ENCODE measurements at places on chromosomes 3 and 15.

- DNase-seq = peak; percentile 92
Observed at GRCh38 chr3:51999846-52000245, 4.2 kb upstream of the RPL29 start.

GRCh38 chr3:30059240-30059639, 547.2 kb upstream of the TGFBR2 start:
- no peak for DNase-seq

GRCh38 chr3:188926111-188926510, 245.7 kb upstream of the TPRG1 start:
- no peak for DNase-seq

- no peak for DNase-seq
Observed at GRCh38 chr3:37731895-37732294, 129.8 kb upstream of the CTDSPL start.

DNA sequence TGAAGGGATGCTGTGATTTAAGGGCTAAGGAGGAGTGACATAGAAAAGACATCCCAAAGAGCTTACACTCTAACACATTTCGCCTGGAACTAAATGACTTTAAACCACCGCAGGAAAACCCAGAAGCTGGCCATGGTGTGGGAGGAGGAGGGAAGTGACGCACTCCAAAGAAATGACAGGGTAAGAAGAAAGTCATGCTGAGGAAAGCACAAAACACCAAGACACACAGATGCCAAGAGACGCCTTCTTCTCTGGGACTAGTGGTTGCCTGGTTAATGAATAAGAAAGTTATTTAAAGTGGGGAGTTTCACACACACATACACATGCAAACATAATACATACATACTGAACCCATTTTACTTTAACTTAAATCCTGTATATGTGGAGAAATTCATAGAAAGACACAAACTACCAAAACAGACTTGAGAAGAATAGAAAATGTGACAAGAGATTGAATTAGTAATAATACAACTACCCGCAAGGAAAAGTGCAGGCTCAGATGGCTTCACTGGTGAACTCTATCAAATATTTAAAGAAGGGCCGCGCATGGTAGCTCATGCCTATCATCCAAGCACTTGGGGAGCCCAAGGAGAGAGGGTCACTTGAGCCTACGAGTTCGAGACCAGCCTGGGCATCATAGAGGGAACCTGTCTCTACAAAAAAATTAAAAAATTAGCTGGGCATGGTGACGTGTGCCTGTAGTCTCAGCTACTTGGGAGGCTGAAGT, 125.5 kb downstream of the NSMCE3 start:
- DNase-seq = no peak

- DNase-seq = peak; percentile 72
Observed at GRCh38 chr3:14925729-14926591, 21.4 kb upstream of the NR2C2 start.

GRCh38 chr3:47283193-47283537, 421 bp downstream of the KLHL18 start:
- peak; percentile 26 for DNase-seq

DNA sequence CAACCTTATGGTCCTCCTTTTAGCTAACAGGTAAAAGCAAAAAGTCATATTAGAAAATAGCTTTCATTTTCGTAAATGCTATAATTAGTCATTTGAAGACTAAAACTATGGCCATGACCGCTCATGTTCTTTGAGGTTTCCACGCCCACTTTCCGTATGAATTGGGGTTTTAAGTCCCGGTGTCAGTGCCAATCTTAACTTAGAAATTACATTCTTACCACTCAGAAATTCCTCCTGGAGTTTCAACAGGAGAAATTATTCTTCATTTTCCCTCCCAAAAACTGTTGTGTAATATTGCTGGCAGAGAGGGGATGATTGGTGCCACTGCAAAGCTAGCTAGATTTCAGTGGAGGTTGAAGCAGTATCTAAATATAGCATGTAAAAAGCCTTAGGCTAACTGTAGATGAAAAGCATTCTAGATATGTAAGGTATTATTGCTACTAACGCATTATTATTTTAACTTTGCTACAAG, 71.0 kb upstream of the MDFIC2 start:
- DNase-seq = no peak

DNA sequence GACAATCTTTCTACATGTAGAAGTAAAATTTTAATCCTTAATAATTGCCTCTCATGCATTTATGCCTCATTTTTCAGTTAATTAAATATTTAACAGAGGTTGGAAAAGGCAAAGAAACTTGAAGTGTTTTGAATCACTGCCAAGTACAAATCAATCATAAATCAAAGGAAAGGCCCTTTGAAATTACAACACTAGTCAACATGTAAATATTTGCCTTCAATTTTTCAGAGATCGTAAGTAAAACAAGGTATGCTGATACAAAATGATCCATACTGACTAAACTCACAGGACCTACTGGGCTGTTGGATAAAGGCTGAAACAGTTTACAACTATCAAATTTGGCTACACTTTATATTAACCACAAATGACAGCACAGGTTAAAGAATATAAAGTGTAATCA, 33.9 kb downstream of the ZBBX start:
- DNase-seq = no peak

DNA sequence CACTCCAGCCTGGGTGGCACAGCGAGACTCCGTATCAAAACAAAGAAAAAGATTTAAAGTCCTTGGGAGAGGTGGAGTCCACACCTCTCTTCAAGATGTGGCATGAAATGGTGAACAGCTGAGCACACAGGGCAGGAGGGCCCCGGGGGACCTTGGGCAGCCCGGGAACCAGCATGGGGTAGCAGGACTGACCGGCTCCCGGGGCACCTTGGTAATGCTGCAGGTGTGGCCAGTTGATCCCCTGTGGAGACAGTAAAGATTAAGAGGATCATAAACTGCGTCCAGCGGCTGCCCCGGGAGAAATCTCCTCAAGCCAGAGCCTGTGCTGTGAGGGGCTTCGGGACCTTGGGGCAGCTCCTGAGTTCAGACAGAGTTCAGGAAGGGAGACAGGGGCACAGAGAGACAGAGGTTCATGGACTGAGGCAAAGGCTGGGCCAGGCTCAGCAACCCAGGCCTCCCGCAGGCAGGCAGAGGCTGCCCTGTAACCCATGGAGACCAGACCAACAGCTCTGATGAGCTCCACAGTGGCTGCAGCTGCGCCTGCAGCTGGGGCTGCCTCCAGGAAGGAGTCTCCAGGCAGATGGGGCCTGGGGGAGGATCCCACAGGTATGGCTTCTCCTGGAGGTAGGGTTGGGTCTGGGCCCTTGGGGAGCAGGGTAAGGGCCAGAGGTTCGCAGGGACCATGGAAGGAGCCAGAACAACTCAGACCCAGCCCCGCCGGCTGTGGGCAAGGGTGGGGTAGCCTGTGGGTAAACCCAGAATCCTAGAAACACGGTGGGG, at the start of gene NR2E3:
TSS of gene NR2E3 (plus strand) at position 299 of the 780 bp plus-strand sequence. CDS start at position 489, 190 bp downstream.
- DNase-seq = no peak

DNA sequence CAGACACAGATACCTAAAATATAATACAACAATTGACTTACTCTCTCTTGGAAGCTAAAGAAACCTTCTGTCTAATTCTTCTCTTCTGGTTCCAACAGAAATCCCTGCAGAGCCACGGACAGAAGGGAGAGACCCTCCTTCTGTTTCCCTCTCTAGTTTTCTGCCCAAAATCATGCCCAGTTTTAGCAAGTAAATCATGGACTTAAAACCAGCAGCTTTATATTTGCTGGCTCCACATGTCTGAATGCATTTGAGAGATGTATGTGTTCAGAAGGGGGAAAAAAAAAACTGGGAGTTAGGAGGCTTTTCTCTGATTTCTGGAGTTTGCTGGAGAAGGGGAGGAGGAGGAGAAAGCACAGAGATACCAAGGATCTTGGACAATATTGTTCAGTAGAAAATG, 147.1 kb downstream of the LSAMP start:
- no peak for DNase-seq

DNA sequence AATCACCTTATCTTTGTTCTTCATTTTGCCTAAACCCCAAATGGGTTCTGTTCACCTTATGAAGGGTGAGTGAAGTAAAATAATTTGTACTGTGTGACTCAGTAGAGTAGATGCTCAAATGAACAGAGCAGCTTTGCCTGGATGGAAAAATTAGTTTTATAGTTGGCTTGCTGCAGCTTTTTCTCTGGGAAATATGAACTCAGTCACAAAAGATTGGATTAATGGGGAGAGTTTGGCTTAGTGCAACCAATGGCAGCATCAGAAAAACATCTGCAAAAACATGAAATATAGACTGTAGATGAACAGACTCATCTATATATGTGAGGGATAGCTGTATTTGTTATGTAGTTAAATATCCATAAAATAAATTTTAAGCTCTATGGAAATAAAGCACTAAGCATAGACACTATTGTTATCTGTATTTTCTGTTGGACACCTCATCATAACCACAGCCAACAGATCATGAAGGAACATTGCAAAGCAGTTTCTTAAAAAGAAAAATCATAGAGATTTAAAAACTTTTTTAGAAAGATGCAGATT, 181.3 kb downstream of the ECT2 start:
- DNase-seq = no peak

- DNase-seq = no peak
Observed at GRCh38 chr15:88453651-88454050, 13.5 kb downstream of the MRPL46 start.

DNA sequence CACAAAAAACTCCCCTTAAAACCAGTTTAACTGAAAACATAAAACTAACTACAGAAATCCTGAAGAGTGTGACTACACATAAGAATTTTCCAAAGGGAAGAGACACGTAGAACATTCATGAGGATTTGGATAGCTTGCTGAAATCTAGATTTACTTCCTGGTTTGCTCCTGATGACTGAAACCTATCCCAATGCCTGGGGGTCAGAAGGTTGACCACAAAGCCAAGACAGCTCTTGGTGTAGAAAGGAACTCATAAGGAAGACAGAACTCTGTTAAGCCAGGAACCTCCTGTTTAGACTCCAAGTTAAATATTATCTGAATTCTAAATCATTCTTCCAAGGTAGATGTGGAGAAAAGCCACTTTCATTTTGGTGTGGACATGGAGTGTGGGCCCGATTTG, 92.8 kb downstream of the TFG start:
- no peak for DNase-seq

GRCh38 chr15:34893967-34894366, 75.6 kb downstream of the AQR start:
- DNase-seq = no peak

- DNase-seq = no peak
Observed at GRCh38 chr15:29612701-29613100, 209.6 kb downstream of the TJP1 start.

DNA sequence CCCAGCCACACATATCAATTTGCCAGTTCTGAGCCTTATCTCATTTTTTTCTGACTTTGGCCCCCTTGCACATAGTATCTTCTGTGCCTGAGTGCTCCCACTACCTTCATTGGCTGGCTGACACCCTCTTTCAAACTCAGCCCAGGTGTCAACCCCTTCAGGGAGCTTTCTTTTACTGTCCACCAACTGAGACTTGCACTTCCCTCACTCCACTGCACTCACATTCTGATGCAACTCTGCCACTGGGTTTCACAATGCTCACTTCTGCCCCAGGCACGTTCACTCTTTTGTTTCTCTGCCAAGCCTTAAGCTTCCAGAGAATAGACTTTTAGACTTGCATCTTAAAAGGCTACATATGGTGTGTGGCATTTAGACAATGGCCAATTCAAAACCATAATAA, 101.5 kb upstream of the CBLB start:
- peak; percentile 2 for DNase-seq

- no peak for DNase-seq
Observed at GRCh38 chr3:189298469-189299375, 127.0 kb downstream of the TPRG1 start.

DNA sequence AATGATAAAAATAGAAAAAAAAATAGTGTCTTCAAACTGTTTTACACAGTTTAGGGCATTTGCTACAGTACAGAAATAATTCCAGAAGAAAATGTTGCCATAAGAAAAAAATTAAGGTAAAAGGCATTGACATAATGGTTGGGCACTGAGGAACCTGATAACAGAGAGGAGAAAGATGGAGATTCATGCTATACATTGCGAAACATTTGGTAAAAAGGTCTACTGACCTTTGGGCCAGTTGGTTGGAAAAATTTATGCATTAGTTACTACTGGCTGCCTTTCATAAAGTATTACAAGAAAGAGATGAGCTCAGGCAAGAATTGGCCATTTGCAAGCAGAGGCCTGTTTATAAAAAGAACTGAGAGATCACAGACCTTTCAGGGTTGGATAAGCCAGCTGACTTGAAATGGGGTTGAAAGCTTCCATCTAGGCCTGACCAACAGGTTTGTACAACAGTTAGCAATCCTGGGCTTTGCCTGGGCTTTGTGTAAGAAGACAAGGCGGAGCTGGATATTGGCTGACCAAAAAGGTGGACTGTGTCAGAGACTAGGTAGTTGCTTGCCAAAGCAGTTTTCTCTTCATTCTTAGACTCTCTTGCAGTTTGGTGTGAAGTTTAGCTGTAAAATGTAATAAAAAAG, 166.6 kb upstream of the MCTP2 start:
- no peak for DNase-seq

- DNase-seq = peak; percentile 22
Observed at GRCh38 chr3:39150803-39151631, 2.4 kb downstream of the CSRNP1 start.

DNA sequence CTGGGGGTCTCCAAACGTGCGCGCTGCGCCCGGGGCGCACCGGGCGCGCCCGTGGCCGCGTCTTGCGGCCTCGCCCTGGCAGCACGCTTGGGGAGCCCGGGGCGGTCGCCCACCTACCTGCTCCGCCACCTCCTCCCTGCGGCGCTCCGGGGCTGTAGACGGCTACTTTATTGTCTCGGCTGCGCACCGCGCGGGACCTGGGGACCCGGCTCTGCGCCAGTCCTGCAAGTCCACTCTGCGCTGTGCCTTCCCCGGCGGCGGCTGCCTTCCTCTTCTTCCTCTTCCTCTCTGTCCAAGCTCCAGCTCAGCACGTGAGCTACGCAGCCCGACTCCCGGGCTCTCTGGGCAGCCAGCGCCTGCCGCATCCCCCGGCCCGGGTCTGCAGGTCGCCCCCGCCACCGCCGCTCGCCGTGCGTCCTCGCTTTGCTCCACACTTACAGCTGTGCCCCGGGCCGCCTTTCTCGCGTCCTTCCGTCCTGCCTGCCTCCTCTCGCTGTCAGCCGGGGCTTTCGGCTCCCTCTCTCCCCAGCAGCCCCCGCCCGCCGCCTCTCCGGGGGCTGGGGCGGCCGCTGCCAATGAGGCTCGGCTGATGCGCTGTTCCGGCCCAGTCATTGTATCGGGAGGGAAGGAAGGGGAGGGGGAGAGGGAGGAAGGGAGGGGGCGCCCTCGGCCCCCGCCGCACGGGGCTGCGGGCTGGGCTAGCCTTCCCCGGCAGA, 156.4 kb upstream of the FRMD4B start:
- DNase-seq = no peak

GRCh38 chr15:33533197-33533596, 222.4 kb downstream of the RYR3 start:
- DNase-seq = no peak
